ENCODE measurements at places on chromosomes 12 and 14.

GRCh38 chr12:56001487-56002100 lies 4.5 kb downstream of the SUOX start:
- DNase-seq: no peak

DNA sequence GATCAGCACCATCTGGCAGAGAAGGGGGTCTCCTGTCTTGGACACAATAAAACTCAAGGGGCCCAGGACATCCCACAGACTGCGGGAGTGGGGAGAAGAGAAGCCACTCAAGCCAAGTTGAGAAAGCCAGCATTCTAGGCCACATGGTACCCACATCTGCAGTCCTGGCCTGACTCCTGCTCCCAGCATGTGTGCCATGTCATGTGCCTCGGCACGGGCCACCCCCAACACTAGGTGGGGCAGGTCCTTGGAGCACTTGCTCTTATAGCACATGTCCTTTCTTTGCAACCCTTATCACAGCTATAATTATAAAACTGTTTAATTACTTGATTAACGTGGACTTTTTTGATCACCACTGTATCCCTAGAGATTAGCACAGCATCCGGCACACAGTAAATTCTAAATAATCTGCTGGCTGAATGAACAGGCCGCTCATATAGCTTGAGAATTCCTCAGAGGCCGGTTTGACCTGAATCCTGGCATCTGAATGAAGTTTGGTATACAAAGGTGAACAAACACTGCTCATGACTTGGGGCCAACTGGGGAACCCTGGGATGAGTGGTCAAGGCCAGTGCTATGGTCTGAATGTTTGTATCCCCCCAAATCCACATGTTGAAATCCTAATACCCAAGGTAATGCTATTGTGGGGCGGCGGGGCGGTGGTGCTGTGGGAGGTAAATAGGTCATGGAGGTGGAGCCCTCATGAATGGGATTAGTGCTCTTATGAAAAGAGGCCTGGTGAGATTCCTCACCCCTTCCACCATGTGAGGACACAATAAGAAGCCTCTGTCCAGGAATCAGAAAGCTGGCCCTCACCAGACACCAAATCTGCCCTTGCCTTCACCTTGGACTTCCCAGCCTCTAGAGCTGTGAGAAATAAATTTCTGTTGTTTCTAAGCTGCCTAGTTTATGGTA lies 6.6 kb downstream of the NCKAP5L start:
- DNase-seq: no peak

DNA sequence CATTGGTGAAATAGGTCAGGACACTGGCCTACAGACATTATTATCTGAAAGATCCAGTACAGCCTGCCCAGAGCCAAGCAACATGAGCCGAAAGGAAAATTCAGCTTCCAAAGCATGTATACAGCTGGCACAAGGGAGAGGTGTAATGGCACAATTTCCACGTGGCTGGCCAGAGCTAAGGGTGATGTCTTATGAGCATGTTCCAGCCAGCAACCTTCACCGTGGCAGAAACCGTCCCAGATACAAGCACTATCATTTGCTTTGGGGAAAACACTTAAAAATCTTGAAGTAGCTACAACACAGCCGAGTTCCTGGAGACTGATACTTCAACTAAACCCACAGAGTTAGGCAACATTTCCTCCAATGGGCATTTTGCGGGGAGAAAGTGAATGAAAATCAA lies 44.5 kb downstream of the CORO1C start:
- DNase-seq: no peak

GRCh38 chr12:108021141-108021540 lies 107.9 kb upstream of the WSCD2 start:
- no peak for DNase-seq

GRCh38 chr12:102549691-102550090 lies 69.3 kb upstream of the IGF1 start:
- no peak for DNase-seq

- DNase-seq: no peak
Observed at GRCh38 chr12:13046964-13047363, 2.8 kb downstream of the FAM234B start.

DNA sequence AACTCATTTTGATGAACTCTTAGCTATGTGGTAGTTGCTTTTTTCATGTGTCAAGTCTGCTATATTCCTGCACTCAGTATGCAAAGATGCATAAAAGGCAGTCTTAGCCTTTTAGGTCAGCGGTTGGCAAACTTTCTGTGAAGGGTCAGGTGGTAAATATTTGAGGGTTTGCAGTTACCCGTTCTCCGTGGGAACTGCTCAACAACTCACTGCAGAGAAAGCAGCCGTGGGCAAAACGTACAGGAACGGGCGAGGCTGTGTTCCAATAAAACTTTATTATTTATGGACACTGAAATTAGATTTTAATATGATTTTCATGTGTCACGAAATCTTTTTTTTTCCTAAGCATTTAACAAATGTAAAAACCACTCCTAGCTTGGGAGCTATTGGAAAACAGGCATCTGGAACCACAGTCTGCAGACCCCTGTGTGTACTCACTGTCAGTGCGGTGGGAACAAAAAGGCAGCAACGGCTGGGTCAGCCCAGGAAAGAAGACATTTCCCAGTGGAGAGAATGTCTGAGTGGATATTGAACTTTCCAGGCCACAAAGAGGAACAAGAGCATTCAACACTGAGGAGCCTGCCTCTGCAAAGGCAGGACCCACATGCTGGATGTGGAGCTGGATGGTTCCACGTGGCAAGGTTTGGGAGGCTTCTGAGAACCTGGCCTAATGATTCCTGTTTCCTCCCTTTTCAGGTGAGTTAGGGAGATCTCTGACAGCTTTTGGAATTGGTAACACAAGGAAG lies 3.5 kb upstream of the ACACB start:
- DNase-seq: no peak

GRCh38 chr14:65312859-65313258 lies 99.7 kb upstream of the FUT8 start:
- no peak for DNase-seq

GRCh38 chr12:11719678-11720099 lies 70.2 kb downstream of the ETV6 start:
- peak; percentile 65 for DNase-seq

- DNase-seq: no peak
Observed at GRCh38 chr12:130689408-130690405, 26.4 kb downstream of the RIMBP2 start.

DNA sequence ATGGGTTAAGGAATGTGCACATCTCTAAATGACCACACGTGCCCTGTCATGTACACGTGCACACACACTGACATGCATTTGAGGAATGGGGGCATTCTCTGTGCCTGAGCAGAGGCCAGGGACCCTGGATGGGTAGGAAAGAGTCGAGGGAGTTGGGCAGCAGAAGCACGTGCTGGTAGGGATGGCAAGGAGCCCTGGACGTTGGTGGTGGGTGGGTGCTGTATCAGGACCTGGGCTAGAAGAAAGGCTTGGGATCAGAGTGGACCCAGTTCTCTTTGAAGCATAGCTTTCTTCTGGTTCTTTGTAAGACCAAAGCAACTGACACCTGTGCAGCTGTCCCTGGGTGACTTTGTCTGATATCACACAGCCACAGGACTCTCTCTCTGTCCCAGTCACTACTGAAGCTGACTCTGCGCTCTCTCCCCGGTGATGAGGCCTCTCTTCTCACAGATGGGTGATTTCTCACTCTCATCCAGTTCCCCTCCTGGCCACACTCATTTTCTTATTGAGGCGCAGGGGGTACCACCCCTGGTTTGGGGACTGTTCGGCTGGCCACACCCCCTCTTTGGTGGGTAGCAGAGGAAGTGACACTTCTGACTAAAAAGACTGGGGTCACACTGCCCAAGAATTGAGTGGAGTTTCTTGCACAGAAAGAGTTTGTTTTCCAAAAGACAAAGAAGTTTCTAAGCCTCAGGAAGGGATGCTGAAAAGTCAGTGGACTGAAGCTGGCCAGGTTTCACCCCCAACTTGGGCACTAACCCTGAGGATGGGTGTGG lies 171.7 kb upstream of the RTL1 start:
- no peak for DNase-seq

DNA sequence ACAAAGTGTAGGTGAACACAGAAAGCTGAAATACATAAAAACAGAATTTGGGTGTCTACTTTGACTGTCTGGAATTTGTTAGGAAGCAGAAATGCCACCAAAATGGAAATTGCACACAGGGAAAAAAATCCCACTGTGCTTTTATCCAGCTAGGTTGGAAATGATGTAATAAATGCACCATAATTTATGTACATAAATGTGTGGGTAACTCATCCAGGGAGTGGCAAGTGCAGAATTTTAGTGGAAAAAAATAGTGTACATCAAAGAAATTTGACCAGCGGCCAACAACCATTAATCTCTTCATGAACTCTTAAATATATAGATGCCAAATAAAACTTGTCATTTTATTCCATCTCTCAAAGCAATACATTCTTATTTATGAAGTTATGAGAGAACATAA lies 105.6 kb downstream of the LLPH start:
- no peak for DNase-seq

GRCh38 chr12:123151457-123152454 lies 866 bp upstream of the PITPNM2 start:
- no peak for DNase-seq

GRCh38 chr14:23936084-23936829 lies 17.3 kb upstream of the DHRS4 start:
- no peak for DNase-seq

- DNase-seq: no peak
Observed at GRCh38 chr14:88351966-88352691, 29.1 kb upstream of the KCNK10 start.

DNA sequence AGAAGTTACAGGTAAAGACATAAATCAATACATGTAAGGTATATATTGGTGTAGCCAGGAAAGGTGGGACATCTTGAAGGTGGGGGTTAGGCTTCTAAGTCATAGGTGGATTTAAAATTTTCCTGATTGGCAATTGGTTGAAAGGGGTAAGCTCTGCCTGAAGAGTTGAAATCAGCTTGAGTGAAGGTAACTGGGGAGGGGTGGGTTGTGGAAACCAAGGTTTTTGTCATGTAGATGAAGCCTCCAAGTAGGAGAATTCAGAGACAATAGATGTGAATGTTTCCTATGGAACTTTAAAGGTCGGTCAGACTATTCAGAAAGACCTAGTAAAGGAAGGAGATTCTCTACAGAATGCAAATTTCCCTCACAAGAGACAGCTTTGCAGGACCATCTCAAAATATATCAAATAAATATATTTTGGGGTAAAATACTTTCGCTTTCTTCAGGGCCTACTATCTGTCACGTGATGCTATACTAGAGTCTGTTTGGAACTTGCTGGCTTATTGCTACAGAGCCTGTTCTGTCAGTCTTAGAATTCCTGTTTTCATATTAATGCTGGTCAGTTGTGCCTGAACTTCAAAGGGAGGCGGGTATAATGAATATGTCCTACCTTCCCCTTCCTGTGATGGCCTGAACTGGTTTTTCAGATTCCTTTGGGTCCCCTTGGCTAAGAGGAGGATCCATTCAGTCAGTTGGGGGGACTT lies 20.6 kb upstream of the SPATA7 start:
- no peak for DNase-seq

DNA sequence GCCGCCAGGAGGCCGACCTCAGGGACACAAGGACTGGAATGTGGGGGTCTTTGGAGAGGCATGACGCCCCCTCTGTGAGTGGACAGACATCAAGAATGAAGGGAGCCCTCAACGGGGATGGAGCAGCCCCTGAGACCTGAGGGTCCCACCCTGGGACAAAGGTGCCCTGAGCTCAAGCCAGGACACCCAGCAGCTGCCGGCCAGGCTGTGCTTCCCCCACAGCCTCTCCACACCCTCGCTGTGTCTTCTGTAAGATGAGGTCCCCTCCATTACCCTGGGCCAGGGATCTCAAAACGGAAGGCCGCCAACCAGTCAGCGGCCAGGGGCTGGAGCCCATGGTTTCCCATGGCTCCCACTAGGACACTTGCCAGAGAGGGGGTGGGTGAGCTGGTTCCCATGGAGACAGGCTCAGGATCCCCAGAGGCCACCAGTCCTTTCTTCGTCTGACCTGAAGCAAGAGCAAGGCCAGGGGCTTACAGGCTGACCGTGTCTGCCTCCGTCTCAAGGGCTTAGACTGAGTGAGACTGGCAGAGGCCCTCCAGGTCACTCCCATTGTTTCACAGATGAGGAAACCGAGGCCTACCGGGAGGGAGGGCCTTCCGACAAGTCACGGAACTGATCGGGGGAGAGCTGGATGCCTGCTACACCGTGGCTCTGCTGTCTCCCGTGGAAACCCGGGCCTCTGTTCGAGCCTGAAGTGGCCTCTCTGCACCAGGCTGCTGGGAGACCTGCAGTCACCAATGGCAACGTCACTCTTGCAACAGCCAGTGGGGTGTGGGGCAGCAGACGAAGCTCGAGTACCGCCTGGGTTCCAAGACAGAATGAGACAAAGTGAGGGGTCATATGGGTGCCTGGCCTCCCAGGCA lies 91.7 kb upstream of the DIO3 start:
- DNase-seq: peak; percentile 54

DNA sequence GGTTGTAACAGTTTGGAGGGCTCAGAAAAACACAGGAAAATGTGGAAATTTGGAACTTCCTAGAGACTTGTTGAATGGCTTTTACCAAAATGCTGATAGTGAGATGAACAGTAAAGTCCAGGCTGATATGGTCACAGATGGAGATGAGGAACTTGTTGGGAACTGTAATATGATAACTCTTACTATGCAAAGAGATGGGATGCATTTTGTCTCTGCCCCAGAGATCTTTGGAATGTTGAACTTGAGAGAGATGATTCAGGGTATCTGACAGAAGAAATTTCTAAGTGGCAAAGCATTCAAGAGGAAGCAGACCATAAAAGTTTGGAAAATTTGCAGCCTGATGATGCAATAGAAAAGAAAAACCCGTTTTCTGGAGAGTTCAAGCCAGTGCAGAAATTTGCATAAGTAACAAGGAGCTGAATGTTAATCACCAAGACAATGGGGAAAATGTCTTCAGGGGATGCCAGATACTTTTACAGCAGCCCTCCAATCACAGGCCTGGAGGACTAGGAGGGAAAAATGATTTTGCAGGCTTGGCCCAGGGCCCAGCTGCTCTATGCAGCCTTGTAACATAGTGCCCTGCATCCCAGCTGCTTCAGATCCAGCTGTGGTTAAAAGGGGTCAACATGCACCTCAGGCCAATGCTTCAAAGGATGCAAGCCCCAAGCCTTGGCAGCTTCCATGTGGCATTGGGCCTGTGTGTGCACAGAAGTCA lies 572.7 kb upstream of the ATP2B1 start:
- no peak for DNase-seq

GRCh38 chr14:48247977-48248376 lies 572.6 kb upstream of the MDGA2 start:
- DNase-seq: no peak

DNA sequence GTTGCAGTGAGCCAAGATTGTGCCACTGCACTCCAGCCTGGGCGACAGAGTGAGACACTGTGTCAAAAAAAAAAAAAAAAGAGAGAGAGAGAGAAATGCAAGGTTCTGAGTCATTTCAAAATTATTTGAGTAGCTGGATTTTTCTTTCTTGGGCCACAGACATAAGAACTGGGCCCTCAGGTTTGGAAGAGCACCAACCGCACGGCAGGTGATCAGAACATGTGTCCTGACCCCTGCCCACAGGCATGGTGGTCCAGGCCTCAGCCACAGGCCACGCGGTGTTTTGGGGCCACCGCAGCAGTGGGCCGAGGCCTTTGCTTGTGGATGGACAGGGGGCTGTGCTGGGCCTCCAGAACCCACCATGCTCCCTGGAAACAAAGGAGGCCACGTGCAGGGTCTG lies 126.7 kb downstream of the CALM1 start:
- DNase-seq: no peak

- no peak for DNase-seq
Observed at GRCh38 chr14:41586237-41586636, 20.4 kb upstream of the LRFN5 start.
